Chondrocyte (in vitro differentiated cells): ENCODE measurements at places on chromosomes 1 and 21. TPM values are rescaled to one million over a fixed set of nuclear protein-coding genes. Genes with fewer than 3 reads are reported as not detected.

The E2F2 gene
- 0.72 to 4.3 TPM (median 0.87 TPM) in 3 replicates for total RNA-seq

The LCE1A gene
- total RNA-seq, result not detected in 3 replicates

The PRAMEF7 gene
- total RNA-seq, result not detected in 3 replicates

The LIPI gene
- total RNA-seq, result not detected in 3 replicates

The TAF12 gene
- 19.4 to 27.6 TPM (median 22.8 TPM) in 3 replicates for total RNA-seq

The PTTG1IP gene
- 225 to 333 TPM (median 329 TPM) in 3 replicates for total RNA-seq

The PRELP gene
- 29.5 to 33.7 TPM (median 33.2 TPM) in 3 replicates for total RNA-seq

The SYTL1 gene
- total RNA-seq, result 0.82 to 1.2 TPM (median 0.85 TPM) in 3 replicates

The NDUFS5 gene
- 148 to 181 TPM (median 149 TPM) in 3 replicates for total RNA-seq

The ERVH48-1 gene
- not detected in 3 replicates for total RNA-seq

The LYPD8 gene
- total RNA-seq, result not detected in 3 replicates

The BSND gene
- total RNA-seq, result not detected in 3 replicates

The C1orf53 gene
- total RNA-seq, result 4.1 to 6.2 TPM (median 5.3 TPM) in 3 replicates

The LAMTOR5 gene
- total RNA-seq, result 97.1 to 112 TPM (median 104 TPM) in 3 replicates

The CYP4B1 gene
- total RNA-seq, result not detected in 3 replicates
